ENCODE measurements at places on chromosomes 2 and 18.

DNA sequence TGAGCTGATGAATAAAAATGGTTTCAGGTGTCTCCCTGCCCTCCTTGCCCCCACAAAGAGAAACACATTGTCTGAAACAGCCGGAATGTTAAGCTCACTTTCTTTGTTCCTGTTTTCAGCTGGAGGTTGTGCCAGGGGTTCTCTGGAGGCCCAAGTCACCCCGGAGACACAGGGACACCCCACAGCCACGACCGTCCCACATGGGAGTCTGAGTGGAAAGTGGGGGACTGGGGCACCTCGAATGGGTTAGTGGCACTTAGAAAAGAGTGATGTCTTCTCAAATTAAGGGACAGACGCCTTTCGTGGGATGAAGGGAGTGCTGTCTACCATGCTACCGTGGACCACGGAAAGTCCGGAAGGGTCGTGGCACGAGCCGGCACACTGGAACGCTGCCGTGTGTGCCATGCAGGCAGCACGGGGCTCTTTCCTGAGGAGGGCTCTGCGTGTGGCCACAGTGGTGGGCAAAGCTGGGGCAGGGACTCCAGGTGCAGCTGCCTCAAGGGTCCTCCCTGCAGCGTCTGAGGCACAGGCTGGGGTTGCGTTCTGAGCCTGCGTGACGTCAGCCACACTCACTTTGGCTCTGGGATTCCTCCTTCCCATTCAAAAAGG lies 39.4 kb upstream of the CTDP1 start:
- no peak for DNase-seq

DNA sequence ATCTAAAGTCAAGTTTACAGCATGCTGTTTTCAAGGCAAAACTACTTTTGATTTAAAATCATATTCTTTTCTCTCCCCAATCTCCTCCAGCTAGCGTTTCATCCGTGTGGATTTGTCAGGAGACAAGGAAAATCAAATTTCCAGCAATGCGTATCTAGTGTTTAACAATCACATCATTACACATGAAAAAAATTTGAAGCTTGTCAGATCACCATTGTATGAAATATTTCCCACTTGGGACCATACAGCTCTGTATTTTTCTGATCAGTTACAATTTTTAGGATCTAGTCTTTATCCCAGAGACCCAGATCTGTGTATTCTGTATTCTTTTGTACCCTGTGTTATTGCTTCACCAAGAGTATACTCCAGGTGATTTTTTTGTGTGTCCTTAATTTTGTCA lies 28.6 kb upstream of the CYP1B1 start:
- DNase-seq = no peak

- no peak for DNase-seq
These were observed 5.6 kb upstream of the HS6ST1 start for GRCh38 chr2:128324008-128324896.

DNA sequence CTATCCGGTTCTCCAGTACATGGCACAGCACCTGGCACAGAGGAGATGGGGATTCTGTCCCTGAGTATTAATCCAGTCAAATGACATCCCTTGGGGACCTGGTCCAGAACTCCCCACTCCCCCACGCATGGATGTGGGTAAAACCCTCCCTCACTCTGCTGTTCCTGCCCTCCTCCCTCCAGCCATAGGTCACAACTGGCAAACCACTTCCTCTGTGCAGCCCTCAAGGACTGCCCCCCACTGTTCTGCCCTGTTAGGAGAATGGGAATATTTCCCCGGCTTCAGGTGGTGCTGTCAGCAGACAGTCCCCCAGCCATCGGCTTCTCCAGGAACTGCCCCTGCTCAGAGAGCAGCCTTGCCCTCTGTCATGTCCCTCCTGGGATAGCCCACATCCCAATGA lies 1.5 kb upstream of the TFCP2L1 start:
- no peak for DNase-seq

GRCh38 chr2:220043990-220044335 lies 416.5 kb downstream of the SLC4A3 start:
- DNase-seq = no peak

DNA sequence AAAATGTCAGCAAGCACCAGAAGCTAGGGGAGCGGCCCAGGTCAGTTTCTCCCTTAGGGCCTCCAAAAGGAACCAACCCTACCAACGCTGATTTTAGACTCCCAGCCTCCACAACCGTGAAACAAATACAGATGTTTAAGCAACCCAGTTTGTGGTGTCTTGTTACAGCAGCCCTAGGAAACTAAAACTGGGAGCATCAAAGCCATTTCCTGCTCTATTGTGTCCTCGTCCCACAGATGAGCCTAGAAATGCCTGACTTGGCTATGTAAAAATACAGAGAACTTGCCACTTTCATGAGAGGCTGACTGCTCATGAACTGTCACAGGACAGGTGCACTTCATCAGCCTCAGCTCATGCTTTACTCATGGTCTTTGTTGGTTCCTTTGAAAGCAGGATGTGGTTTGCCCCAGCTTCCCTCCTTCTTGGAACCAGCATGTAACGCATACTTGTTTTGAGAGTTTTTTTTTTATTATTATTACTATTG lies 97.6 kb upstream of the SLC39A10 start:
- peak; percentile 62 for DNase-seq
